ENCODE measurements at places on chromosomes 11 and 22.

- DNase-seq, result no peak
Measured at GRCh38 chr11:127000291-127000968, at the start of gene KIRREL3. TSS of gene KIRREL3 (minus strand) at chr11:127000770.

DNA sequence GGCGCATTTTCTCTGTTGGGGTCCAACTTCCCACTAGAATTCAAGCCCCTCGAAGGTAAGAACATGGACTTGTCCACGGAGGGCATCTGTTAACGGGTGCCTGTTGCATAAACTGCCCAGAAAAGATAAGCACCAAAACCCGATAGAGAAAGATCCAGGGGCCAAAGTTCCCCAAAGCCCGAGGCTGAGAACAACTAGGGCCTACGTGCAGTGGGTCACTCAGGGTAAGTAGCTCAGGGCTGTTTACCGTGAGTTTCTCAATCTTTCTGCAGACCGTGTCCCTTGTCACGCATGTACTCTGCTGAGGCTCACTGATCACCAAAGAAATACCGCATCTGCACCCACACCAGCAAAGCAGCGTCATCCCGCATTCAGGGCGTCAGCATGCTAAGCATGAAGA, 24.4 kb downstream of the PGA5 start:
- DNase-seq, result no peak

- peak; percentile 11 for DNase-seq
Measured at GRCh38 chr22:19523240-19524169, 705 bp downstream of the CLDN5 start.

GRCh38 chr22:25112538-25113253, 87.0 kb upstream of the CRYBB3 start:
- DNase-seq, result no peak

GRCh38 chr11:129637473-129637872, 178.2 kb upstream of the TMEM45B start:
- no peak for DNase-seq

DNA sequence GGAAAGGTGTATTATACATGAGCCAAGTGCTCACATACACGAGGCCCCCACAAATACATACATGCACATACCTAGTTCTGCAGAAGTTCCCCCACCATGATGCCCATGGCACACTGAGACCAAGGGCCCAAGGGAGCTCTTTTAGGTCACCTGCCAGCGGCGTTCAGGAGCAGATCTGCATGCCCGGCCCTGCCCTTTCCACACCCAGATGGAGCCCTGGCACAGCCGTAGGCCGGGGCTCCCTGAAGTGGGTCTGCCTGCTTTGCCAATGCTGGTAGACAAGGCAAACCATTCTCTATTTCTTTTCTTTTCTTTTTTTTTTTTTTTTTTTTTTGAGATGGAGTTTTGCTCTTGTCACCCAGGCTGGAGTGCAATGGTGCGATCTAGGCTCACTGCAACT, 21.5 kb downstream of the NFAM1 start:
- DNase-seq, result no peak

DNA sequence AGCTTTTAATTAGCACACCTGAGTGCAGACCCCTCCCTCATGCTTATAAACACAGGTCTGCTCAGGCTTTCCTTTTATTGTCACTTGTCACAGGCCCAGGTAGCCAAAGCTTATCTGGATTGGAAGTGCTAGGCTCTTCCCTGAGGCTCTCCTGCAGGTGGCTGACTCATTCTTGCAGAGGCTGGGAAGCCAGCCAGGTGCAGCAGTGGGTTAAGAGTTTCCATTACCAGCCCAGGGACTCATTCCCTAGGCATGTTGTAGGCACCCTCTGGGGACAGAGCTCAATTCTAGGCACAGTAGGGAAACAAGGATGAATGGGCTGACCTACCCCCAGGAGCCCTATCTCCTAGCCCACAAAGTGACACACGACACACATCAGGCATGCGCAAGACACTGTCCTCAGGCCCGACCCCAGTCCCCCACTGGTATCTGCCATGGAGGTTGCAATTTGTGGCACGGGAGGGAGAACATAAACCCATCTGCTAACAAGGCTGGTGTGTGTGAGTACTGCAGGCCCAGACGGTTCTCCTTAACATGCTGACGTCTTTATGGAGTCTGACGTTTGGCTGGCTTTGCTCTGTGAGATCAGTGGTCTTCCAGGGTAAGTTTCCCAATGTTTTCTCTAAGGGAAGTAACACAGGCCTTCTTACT, 94.2 kb downstream of the ABTB2 start:
- DNase-seq, result no peak

DNA sequence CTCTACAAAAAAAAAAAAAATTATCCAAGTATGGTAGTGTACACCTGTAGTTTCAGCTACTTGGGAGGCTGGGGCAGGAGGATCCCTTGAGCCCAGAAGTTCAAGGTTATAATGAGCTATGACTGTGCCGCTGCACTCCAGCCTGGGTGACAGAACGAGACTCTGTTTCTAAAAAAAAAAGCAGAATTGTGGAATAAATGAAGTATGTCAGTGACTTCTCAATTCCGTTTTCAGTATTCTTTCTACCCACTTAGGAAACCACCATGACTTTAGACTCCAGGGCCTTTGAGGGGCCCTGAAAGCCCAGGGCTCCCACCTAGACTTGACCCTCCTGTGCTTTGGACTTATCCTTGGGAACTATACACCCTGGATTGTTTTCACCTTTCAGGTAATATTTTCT, 6.5 kb upstream of the NUP160 start:
- DNase-seq, result no peak

DNA sequence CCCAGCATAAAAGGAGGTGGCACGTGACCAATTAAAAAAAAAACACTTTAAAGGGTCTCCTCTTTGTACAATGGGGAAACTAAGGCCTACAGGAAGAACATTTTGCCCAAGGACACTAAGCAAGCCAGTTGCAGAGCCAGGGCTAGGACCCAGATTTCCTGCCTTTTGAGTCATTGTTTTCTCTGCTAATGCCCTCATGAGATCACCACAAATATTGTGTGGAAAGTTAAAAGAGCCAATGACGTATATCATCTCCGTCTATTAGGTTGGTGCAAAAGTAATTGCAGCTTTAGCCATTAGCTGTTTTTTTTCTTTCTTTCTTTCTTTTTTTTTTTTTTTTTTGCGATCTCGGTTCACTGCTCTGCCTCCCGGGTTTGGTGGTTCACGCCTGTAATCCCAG, 24.1 kb upstream of the LRRC32 start:
- DNase-seq, result no peak

DNA sequence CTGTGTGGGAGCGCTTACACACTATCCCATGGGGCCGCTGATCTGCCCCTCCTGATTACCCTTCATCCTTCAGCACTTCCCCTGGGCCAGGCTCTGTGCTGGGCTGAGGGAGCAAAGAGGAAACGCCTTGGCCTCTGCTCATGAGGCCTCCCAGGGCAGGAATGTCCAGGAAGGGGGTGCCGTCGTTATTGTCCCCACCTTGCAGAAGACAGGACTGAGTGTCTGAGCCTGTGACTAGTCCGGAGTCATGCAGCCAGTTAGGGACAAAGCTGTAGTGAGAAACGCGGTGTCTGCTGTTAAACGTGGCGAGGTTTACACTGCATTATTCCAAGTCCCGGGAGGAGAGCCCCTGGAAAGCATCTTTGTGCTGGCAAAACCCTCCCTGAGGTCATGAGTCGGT, 160.0 kb downstream of the TRIM29 start:
- no peak for DNase-seq

DNA sequence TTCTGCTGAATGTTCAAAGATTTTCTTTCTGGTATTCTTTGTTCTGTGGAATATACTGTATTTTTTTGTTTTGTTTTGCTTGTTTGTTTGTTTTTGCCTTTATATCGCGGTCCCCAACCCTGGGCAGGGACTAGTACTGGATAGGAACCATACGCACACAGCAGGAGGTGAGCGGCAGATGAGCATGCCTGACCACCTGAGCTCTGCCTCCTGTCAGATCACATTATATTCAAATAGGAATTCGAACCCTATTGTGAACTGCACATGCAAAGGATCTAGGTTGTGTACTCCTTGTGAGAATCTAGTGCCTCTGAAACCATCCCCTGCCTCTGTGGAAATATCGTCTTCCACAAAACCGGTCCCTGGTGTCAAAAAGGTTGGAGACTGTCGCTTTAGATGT, 83.3 kb upstream of the ANO3 start:
- no peak for DNase-seq

- no peak for DNase-seq
Measured at GRCh38 chr11:110134110-110134509, 40.9 kb downstream of the ZC3H12C start.

DNA sequence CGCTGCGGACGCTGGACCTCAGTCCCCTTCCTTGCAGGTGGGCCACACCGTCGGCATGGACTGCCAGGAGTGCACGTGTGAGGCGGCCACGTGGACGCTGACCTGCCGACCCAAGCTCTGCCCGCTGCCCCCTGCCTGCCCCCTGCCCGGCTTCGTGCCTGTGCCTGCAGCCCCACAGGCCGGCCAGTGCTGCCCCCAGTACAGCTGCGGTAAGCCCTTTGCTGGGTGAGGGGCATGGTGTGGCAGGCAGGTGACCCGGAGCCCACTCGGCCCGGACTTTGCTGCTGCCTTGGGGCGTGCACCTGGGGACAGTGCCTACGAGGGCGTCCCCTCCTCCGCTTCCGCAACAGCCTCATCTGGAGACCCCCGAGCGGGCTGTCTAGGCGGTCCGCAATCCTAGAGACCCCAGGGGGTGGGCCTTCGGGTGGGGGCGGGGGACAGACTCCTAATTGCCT, 25.4 kb upstream of the MUC5B start:
- DNase-seq, result no peak

GRCh38 chr11:35491231-35491871, 34.1 kb downstream of the PAMR1 start:
- no peak for DNase-seq

DNA sequence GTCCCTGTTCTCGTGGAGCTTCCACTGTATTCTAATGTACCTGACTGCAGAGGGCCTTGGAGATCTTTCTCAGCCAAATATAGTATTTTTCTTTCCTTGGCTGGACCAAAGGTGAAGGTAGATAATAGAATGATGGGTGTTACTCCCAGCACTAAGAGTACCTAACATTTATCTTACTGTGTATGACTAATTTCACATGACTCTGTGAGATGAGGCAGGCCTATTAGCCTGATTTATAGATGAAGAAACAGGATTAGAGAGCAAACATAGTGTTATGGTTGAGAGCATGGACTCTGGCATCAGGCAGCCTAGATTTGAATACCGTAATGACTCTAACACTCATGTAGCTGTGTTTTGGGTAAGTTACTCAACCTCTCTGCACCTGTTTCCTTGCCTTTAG, 2.7 kb downstream of the ACO2 start:
- DNase-seq, result no peak

DNA sequence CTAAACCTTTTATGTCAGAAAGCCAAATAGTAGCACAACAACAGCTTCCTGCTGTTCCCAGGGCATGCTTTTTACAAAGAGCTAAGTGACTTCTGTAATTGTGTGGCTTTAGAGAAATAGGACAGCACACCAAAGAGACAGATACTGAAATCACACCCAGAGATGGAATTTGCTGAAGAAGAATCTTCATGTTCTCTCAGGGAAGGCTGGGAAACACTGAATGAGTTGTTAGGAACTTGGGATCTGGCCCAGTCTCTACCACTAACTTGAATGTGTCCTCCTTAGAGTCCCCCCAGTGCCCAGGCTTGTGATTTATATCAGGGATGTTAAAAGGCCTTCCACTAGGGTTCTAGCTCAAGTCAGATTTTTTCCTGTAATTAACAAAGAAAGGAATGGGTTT, 175.2 kb downstream of the DBX1 start:
- DNase-seq, result no peak

GRCh38 chr11:73648121-73648520, 1.7 kb downstream of the PLEKHB1 start:
- DNase-seq, result no peak

DNA sequence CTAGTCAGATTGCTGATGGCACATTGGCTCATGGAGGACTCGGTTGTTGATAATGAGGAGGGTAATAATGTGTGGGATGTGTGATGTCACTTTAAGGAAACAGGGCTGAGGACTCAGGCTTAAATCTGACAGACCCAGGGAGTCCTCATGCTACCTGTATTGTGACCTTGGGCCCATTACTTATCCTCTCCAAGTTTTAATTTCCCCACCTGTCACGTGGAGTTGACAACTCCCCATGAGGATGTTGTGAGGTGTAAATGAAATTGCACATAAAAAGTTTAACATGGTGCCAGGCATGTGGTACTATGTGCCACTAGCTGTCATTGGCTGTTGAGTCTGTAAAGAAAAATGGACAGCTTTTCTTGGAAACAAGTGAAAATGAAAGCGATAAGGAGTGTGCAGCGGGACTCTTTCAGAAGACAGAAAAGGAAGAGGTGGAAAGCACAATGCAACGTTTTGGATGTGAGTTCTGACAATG, 15.3 kb downstream of the IL10RA start:
- peak; percentile 62 for DNase-seq

Data from hematopoietic multipotent progenitor cell treated with erythropoietin and hydrocortisone succinate and interleukin-3 and kit ligand, for 8 days (in vitro differentiated cells).